ENCODE measurements at places on chromosomes 1 and 21.

DNA sequence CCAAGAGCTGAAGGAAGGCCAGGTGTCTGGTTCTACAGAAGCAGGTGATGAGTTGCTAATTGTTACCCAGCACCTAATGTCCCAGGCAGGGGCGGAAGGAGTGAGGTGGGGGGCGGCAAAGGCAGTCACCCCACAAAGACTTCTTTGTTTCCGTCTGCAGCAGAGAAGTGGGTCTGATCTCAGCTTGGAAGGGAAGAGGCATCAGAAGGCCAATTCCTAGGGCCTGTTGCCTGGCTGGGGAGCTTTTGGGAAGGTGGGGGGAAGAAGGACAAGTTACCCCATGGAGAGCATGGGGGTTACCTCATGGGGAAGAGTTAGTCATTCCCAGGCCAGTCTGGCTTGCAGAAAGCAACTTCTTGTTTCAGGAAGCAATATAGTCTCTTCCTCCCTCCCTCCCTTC is 10.9 kb downstream of the IGSF21 start:
- no peak for DNase-seq

- no peak for DNase-seq
Observed at GRCh38 chr1:63638471-63638870, 45.3 kb downstream of the PGM1 start.

- DNase-seq = no peak
Observed at GRCh38 chr1:83799594-83799993, 199.3 kb downstream of the TTLL7 start.

DNA sequence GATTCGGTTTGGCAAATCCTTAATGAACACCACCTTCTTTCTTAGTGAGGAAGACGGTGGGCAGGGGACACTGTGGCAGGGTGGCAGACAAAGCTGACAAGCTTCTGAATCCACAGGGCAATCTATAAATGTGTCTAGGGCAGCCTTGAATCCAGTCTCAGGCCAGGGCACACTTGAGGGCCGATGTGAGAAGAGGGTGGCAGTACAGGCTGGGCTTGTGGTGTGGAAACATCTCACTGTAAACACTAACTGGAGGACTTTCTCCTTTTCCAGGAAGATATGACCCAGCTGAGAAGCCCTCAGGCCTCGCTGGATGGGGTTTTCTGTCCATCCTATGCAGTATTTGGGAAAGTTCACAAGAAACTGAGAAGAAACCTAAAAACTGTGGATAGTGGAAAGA is 46.5 kb downstream of the PKP1 start:
- no peak for DNase-seq

DNA sequence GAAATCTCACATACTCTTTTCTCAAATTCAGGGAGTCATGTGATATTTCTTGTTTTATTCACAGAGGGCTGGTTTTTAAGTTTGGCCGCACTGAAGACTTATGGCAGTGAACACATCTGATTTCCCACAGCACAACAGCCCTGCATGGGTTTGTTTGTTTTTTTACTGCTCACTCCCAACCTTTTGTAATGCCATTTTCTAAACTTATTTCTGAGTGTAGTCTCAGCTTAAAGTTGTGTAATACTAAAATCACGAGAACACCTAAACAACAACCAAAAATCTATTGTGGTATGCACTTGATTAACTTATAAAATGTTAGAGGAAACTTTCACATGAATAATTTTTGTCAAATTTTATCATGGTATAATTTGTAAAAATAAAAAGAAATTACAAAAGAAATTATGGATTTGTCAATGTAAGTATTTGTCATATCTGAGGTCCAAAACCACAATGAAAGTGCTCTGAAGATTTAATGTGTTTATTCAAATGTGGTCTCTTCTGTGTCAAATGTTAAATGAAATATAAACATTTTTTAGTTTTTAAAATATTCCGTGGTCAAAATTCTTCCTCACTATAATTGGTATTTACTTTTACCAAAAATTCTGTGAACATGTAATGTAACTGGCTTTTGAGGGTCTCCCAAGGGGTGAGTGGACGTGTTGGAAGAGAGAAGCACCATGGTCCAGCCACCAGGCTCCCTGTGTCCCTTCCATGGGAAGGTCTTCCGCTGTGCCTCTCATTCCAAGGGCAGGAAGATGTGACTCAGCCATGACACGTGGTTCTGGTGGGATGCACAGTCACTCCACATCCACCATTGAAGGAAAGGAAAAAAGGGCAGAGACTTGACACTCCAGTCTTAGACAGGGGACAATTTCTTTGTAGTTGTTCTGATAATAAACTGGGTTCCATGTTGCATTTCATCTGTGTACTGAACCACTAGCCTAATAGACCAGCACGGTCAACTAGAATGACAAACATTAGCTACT is 22.8 kb downstream of the TMEM50A start:
- no peak for DNase-seq

- DNase-seq = no peak
Observed at GRCh38 chr1:30522031-30523004, 201.1 kb downstream of the MATN1 start.

DNA sequence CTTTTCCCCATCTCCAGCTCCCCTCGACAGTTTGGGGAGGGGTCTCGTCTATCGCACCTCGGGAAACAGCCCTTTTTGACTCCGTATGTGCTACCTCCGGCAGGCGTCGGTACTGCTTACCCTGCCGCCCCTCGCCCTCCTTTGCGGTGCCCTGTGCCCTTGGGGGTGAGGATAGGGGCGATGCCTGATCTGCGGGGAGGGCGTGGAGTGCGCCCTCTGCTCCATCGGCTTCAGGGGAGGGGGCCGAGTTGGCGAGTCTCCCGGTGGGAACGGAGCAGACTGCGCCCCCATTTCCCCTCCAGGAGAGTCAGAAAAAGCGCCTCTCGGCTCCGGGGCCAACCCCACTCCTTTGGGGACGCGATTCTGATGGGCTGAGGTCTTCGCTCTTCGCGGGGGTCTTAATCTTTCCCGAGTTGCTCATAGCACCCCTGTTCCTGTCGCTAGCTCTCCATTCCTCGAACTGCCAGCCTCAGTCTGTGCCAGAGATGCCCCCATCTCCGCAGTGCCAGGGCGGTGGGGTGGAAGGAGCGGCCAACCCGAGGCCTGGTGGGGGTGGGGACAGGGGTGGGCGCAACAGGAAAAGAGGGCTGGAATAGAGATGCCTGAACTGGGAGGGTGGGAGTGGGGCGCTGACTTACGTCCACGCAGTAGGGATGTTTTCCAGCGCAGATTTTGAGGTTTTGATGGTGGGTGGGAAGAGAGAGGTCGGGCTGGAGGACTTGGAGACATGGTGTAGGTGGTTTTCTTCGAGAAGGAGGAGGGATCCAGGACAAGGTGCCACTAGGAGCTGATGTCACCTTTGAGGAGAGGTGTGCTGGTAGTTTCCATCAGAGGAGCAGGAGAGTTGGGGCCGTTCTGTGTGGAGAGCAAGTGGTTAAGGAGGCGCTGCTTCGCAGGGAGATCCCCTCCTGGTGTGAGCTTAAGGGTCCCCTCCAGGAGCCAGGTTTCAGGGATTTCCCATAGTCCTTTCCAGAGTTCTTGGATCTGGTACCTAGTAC is 674 bp downstream of the PPFIA4 start:
- DNase-seq = no peak

- DNase-seq = no peak
Observed at GRCh38 chr1:7198664-7199063, 413.4 kb downstream of the CAMTA1 start.

GRCh38 chr1:223212441-223212840 is 69.4 kb upstream of the TLR5 start:
- DNase-seq = no peak

DNA sequence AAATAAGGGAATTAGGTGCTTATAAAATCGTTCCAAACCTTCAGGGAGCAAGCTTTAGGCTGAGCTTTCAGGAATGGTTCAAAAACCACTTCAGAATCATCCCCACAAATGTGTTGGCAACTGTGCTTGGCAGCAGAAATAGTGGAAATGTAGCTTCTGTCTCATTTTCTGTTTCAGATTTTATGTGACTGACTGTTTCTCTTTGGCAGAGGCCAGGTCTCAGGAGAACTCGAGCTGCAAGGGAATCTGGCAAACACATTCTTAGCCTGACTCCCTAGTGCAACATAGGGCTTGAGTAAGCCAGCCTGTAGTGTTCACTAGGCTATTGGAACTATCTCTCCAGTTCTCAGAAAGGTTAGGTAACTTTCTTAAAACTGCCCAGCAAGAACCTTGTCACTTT is 128.6 kb downstream of the PLA2G4A start:
- no peak for DNase-seq

DNA sequence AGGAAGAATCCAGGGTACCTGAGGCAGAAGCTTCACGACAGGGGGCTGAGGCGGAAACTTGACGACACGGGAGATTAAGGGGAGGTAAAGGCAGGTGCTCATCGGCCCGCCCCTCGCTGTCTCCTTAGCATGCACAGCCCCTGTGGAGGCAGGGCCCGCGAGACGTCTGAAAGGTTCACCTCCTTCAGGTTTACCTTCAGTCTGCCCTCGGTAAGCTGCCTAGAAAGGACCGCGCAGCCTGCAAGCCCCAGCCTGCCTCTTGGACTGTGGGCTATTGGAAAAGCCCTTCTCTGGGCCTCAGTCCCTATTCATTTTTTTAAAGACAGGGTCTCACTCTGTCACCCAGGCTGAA is 28.5 kb downstream of the KNCN start:
- no peak for DNase-seq

- no peak for DNase-seq
Observed at GRCh38 chr1:159554261-159554660, 18.5 kb upstream of the OR10J5 start.

DNA sequence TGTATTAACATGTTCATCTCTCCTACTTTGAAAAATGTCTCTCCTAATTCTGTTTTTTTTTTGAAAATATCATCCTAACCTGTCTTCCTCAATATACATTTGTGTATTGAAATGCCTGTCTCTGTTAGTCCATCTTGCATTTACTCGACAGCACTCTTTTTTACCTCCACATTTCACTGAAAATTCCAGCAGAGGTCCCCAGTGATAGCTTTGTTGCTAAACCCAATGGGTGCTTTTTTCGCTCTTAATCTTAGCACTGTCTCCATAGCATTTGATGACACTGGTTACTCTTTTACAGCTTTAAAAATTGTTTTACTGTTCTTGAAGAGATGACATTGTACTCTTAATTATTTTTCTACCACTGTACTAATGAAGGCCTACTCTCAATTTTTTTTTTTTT is 10.8 kb downstream of the OSBPL9 start:
- no peak for DNase-seq

DNA sequence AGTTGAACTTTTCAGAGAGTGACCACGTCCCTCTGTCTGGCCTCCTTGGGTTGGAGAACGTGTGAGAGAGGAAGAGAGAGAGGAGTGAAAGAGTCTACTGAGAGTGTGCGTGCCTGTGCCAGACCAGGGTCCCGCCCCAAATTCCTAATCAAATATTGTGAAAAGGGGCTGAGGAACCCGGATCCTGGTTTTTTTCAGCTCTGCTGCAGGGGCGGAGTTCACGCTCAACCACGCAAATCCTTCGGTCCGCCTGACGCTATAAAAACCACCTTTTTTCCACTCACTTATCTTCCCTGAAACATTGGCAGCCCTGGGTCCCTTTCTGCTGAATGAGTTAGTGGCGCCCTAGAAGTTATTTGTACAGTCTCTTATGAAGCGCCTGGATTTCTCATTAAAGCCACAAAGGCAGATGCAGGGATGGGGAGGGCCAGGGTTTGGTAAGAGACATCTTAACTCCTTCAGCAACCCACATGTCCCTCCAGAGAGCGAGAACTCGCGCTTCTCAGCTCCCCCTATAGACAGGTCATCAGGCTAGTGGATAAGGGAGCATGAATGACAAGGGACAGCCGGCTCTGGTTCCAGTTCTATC is at the start of gene FMOD:
Gene FMOD (minus strand): TSS at position 86 of the 589 bp plus-strand sequence. CDS start 2,852 bp downstream, outside the sequence.
- no peak for DNase-seq

- no peak for DNase-seq
Observed at GRCh38 chr21:44506279-44507255, 33.4 kb downstream of the KRTAP10-1 start.

DNA sequence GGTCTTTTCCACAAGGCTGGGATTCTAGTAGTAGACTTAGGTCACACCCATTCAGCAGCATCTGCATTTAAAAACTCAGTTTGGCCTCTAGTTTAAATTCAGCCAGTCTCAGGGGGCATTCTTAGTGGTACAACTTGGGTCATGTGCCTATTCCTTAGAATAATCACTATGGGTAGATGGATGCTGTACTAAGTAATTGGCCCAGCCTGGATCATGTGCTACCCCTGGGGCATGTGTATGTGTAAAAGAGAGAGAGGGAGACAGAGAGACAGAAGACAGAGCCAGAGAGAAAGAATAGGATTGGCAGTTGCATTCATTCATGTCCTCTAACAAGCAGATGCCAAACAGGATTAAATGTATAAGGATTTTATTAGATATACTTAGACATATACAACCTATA is 13.6 kb upstream of the SYT14 start:
- no peak for DNase-seq

DNA sequence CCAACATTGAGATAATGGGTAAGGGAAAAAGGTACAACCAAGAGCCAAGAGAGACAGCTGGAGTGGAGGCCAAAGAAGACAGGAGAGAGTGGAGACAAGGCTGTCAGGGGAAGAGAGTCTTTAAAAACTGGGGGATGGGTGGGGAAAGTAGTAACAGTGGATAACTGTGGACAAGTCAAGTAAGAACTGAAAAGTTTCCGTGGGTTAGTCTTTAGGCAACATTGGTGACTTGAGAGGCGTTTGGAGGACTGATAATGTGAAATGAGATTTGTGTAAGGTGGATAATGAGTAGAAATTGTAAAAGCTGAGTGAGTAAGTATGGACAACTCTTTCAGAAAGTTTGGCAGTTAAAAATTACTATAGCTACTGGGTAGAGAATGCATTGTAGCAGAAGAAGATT is 10.4 kb downstream of the PPP2R5A start:
- DNase-seq = no peak

DNA sequence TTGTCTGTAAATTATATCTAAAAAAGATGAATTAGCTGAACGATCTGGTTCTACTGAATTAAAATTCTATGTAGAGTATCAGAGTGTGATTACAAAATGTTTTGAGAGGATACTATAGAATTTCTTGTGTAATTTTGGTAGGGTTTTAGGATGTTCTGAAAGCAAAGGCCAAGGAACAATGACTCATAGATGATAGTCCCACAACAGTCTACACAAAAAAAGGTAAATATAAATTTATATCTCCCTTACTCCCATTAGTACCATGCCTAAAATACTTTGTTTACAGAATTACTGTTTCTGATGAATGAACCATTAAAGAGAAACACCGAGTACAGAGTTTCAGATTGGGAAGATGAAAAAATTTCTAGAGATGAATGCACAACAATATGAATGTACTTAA is 9.5 kb downstream of the EDEM3 start:
- DNase-seq = no peak

GRCh38 chr1:153253693-153254092 is 5.8 kb upstream of the LORICRIN start:
- DNase-seq = no peak

GRCh38 chr1:41665962-41666917 is 181.8 kb upstream of the EDN2 start:
- DNase-seq = no peak

GRCh38 chr1:230153641-230154296 is 86.7 kb downstream of the GALNT2 start:
- DNase-seq = no peak

GRCh38 chr1:42206164-42206563 is 41.6 kb upstream of the GUCA2A start:
- DNase-seq = no peak
